ENCODE measurements at places on chromosomes 16 and 17.

DNA sequence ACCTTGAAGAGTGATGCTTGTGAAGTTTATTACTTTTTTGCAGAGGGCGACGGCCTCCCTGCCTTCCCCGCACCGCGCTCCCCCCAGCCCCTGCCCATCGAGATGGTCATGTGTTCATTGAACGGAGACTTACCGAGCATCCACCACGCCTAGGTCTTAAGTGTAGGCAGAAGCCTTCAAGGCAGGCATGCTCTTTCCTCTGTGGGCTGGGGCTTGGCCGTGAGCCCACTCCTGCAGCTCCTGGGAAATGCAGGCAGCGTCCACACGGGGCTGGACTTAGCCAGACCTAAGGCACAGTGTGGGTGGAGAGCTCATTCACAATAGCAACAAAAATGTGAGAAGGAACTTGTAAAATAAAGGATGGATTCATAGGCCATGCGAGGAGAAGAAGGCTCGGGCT, 19.2 kb downstream of the RNF213 start:
- DNase-seq, result peak; percentile 92

- DNase-seq, result no peak
Observed at GRCh38 chr17:79699386-79700036, 31.2 kb upstream of the ENPP7 start.

GRCh38 chr16:3661922-3662321, 7.4 kb downstream of the DNASE1 start:
- no peak for DNase-seq

- DNase-seq, result no peak
Observed at GRCh38 chr17:67246653-67247415, 1.8 kb upstream of the HELZ start.

GRCh38 chr17:29045734-29046472, 3.0 kb downstream of the PIPOX start:
- DNase-seq, result no peak

DNA sequence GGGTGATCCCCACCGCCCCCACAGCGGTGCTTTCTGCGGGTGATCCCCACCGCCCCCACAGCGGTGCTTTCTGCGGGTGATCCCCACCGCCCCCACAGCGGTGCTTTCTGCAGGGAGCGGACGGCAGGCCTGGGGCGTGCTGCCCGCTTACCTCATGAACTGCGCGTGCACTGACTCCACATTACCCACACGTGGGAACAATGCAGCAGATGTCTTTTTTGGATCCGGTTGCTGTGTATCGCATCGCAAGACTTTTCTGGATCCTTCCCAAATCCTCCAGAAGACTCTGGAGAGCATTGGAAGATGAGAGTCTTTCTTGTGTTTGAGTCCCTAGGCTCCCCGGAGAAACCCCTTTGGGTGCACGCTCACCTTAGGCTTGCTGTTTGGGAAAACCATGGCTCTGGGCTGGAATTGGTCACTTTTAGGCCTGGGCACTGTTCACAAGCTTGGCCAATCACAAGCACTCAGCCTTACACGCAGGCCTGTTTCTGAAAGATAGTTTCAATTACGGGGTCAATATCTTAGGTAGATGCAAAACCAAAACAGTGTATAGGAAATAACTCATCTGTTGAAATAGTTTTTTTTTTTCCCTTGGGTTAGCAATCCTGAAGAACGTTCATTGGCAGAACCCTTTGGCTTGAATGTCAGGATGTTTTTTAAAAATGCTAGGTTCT, 201.8 kb downstream of the RPTOR start:
- DNase-seq, result no peak

GRCh38 chr17:39969375-39969774, 6.6 kb downstream of the GSDMA start:
- DNase-seq, result no peak

- no peak for DNase-seq
Observed at GRCh38 chr17:37859451-37859850, 64.8 kb upstream of the TBC1D3K start.

GRCh38 chr17:32303781-32304288, 38.1 kb downstream of the C17orf75 start:
- no peak for DNase-seq

GRCh38 chr16:77995843-77996455, 26.4 kb upstream of the CLEC3A start:
- DNase-seq, result no peak

- DNase-seq, result no peak
Observed at GRCh38 chr16:53922807-53923571, 219.0 kb downstream of the FTO start.

DNA sequence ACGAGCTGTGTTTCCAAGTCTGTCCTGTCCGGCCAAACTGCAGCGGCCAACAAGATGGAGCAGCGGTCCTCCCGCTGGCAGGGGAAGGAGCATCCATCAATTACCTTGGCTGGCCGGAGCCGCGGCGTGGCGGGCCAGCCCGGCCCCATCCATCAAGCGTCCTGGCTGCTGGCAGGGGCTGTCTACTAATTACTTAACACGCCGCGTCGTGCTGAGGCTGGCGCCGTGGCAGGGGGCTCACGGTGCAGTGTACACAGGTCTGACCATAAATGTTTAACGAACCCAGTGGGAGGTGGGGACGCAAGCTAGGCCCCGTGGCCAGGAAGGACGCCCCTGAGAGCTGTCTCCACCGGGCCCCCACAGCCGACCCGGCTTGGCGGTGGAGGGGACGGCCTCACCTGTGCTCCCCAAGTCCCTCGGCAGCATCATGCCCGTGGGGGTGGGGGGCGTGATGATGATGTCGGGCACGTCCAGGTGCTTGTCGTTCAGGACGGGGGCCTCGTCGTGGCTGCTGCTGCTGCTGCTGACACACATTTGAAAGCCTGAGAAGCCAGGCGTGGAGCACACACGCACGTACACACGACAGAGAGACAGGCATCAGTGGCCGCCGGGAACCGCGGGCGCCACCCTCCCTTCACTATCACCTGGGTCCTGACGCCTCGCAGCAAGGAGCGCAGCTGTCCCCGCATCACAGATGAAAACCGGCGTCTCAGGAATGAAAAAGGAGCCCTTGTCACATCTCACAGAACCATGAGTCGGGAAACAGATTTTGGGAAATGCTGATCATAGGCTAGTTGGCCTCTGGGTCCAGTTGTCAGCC, 21.2 kb upstream of the GINS2 start:
- DNase-seq, result no peak

DNA sequence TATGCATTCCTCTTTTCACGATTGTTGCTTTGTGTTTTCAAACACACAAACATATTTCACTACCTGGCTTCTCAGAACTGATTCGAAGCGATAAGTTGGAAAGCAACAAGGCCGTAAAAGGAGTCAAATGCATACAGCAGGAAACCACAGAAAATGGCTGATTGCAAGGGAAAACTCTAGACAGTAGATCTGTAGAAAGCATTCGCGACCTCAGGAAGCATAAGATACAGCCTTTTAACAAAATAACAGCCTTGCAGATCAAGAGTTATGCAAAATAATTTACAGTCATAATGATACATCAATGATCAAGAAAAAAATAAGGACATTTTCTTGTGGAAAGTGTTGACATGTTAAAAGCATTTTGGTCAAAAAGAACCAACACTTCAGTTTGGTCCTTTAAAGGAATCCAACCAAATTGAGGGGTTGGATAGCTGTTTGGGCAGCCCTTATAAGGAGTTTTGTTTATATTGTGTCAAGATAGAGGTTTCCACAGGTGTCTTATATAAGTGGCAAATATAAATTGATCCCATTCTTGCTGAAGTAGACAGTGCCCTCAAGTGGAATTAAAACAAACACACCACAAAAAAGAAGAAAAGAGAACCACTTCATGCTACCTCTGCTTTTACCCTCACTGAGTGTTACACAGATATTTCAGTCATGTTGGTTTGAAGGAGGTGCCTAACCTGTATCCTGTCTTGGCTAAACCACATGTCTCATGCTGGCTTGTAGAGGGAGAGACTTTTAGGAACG, 5.5 kb downstream of the CYLD start:
- no peak for DNase-seq

- peak; percentile 36 for DNase-seq
Observed at GRCh38 chr17:44911133-44912001, 3.9 kb downstream of the GFAP start.

DNA sequence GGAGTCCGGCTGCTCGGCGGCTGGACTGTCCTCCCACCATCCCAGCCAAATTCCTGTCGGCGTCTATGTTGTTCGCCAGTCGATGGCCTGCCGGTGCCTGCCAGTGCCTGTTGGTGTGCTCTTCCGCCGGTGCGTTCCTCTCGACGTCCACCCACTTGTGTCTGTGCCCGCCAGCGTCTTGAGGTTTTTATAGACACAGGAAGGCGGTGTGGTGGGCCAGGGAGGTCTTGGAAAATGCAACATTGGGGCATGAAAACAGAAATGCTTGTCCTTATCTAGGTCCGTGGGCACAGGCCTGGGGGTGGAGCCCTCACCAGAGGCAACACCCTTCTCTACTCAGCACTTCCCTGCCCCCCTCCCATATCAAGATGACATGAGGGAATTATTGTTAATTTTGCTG, 167.8 kb downstream of the IRF8 start:
- no peak for DNase-seq

DNA sequence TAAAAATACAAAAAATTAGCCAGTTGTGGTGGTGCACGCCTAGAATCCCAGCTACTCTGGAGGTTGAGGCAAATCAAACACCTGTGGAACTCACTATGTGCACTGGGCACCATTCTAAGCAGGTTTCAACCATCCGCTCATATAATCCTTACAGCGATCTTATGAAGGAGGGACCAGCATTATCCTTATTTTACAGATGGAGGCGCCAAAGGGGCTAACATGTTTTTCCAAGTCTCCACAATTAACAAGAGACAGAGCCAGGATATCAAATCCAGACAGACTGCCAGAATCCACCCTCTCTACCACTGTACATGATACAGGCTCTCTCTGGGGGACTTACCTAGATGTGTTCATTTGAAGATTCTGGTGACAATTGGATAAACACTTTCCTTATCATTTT, 479.0 kb downstream of the XYLT1 start:
- DNase-seq, result no peak

DNA sequence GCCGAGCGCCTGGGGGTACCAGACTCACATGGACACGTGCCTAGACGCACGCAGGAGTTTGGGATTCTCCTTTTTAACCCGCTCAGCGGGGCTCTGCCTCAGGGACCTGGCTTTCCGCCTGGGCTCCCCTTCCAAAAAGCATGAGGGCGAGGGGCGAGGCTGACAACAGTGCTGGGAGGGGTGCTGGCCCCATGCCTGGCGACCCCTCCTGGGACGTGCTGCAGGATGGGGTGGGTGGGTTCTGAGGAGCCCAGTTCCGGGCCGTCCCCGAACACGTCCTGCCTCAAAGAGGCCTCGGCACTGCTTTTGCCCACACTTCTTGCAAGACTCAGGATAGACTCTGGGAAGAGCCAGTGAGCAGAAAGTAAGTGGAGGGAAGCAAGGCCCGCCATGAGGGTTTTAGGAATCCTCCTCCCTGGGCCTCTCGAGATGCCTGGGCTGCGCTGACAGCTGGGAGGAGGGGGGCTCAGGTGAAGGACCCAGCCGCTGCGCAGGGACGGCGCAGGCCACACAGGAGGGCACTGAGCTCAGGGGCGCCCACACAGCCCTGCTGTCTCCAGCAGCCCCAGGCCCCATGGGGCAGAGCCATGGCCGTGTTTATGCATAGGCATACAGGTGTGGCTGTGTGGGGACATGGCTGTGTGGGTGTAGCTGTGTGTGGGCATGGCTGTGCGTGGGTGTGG, 15.4 kb upstream of the PABPN1L start:
- no peak for DNase-seq

GRCh38 chr16:15415511-15415985, 18.8 kb upstream of the BMERB1 start:
- DNase-seq, result peak; percentile 47

DNA sequence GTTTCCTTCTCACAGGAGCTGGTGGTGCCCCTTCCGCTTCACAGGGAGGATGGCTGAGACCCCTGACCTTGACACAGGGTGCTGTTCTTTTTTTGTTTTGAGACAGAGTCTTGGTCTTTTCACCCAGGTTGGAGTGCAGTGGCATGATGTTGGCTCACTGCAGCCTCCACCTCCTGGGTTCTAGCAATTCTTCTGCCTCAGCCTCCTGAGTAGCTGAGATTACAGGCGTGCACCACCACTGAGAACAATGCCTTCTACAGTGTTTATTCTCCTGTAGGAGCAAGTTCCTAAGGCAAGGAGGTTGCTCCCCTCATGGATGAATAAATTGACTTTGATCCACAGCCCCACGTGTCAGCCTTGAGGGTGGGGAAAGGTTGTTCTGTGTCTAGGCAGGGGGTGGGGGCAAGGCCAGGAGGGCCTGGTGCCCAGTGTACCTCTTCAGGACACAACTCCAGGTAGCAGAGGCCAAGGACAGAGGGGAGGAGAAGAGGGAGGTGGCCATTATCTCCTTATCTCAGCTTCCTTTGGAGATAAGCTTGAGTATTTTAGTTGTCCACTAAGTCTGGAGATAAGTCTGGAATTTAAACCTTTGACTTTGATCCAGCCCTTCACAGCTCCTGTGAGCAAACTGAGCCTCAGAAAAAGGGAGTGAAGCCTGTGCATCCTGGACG, 159.4 kb downstream of the SEC14L1 start:
- no peak for DNase-seq

- DNase-seq, result no peak
Observed at GRCh38 chr17:32723310-32723955, 153.5 kb downstream of the MYO1D start.

DNA sequence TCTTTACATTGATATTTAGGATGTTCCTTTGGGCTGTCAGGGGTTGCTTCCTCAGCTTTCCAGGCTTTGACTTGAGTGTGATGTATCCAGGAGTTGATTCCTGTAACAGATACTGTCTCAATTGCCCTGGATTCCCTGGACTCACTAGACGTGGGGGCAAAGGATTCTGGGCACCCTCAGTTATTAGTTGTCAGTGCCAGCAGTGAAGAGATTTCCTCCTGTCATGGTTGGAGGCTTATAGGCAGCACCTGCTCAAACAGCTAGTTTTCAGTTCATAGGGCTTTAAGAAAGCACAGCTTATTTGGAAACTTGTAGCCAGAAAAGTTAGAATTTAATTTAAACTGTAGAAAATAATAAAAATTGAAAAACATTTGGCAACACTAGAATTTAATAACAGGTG, 9.5 kb upstream of the B4GALNT2 start:
- DNase-seq, result no peak

GRCh38 chr16:78099271-78100111, at the start of gene WWOX:
TSS of gene WWOX (plus strand) at chr16:78099654.
- peak; percentile 99 for DNase-seq

- no peak for DNase-seq
Observed at GRCh38 chr16:49094471-49094870, 187.2 kb downstream of the CBLN1 start.

DNA sequence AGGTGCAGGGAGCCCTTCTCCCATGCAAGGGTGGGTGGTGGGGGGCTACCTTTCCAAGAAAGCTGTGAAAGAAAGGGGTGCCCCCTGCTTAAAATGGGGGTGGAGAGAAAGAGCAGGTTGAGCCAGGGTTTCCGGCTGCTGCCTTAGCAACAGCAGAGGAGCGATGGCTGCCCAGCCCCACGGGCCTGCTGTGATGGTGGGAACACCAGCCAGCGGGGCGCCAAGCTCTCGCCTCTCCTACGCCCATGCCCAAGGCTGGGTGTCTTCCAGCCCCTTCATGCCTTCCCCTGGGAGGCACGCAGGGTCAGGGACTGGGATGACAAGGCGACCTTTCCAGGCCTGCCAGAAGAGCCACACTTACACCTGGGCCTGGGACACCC, 3.0 kb downstream of the FMNL1 start:
- no peak for DNase-seq

- DNase-seq, result no peak
Observed at GRCh38 chr17:28968231-28968913, 17.1 kb upstream of the PHF12 start.
